ENCODE measurements at places on chromosomes 1 and 21.

DNA sequence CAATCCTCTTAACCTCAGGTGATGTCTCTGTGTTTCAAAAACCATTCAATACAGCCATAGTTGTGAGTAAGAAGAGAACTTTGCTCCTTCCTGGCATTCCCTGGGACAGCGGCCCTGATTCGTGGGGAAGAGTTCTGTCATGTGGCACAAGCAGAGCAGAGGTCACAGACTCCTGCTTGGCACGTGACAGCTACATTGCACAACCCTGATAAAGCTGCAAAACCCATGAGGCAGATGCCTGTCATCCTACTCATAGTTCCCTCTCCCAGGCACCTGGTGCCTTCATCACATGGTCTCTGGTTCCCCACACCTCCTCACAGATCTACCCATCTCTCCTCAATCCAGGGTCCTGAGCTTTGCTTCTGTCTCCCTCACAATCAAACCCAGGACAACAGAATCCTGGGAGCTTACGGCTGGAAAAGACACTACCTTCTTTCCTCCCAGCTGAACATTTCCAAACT, 70.8 kb downstream of the PLPP3 start:
- DNase-seq, result no peak

- no peak for DNase-seq
These were observed 36.2 kb downstream of the UTP25 start for GRCh38 chr1:209863766-209864485.

- DNase-seq, result no peak
These were observed 112.5 kb downstream of the SPATA46 start for GRCh38 chr1:162264108-162264507.

GRCh38 chr1:15605398-15606383, 11.6 kb upstream of the DDI2 start:
- no peak for DNase-seq

GRCh38 chr1:233135833-233136232, 159.7 kb downstream of the PCNX2 start:
- DNase-seq, result no peak

DNA sequence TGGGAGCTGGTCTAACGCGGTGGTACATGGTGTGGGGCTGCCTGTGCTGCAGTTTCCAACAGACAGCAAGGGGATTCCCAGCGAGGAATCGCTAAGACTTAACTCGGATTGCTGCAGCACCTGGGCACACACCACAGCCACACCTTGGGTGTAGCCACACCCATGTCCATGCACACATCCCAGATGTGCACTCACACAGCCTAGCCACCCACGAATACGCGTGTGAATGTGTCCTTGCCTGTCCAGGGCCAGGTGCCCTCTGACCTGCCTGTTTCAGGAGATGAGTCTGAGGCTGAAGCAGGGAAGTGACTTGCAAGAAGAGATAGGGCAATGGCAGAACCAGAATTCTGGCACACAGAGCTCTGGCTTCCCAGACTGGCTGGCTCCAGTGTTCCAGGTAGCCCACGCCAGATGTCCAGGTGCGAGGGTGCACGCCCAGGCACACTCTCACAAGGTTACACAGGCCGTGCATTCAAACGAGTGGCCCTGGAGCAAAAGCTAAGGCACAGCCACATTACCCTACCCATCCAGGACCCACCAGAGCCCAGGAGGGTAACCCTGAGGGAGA, 272.7 kb downstream of the TRABD2B start:
- DNase-seq, result no peak

GRCh38 chr1:43968348-43968948, 1.4 kb upstream of the DPH2 start:
- peak; percentile 75 for DNase-seq

DNA sequence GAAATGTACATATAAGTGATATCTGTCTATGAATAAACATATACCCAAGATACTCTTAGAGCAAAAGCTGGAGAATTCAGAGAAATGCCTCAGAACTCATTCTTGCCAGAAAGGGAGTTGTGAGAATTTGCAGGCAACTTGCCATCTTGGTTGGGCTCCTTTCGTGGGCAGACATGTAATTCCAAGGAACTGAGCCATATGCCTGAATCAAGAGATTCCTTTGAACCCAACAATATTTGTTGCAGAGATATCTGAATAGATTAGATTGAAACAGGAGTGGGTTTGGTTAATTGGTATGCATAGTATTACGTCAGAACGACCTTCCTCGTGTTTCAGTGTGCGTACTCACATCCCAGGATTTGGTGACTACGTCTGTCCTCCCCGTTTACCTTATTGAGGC, 67.0 kb downstream of the TGFB2 start:
- DNase-seq, result no peak

DNA sequence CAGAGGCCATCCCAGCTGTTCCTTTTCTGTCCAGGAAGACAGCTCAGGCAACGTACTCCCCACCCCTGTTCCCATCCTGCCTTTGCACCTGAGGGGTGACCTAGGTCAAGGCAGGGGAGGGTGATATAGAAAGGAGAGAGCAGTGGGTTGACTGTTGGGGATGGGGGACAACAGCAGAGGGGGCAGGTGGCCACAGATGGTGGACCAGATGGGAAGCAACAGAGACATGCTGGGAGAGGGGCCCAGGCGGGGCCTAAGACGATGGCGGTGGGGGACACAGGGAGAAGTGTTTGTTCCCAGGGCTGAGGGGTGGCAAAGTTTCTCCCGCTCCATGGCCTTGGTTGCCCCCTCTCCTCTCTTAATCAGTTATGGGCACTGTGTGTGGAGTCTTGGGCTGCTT, 6.3 kb downstream of the CELSR2 start:
- DNase-seq, result no peak

DNA sequence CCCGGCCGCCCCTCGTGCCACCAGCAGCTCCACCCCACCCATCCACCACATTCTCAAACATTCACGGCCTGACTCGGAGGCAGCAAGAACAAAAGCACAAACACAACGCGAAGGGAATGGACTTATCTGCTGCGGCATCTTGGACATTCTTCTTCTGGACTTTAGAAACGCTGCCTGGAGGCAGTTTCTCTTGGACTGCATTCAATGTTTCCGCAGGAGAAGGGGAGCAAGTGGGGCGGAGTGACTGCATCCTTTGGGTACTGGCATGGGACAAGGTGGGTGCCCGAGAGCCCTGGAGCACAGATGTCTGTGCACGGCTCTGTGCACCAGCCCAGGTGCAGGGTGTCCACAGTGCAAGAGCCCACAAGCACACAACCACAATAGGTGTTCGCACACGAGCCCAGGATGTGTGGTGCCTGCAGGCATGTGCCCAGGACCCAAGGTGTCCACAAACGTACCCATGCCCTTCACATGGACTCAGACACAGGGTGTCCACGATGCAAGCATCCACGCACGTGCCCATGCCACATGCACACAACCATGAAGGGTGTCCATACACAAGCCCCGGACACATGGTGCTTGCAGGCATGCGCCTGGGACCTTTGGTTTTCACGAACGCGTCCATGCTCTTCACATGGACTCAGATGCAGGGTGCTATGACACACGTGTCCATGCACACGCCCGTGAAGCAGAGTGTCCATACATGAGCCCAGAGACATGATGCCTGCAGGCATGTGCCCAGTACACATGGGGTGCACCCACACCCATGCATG, 53.6 kb downstream of the WNT9A start:
- no peak for DNase-seq

GRCh38 chr1:6591222-6591621, 11.4 kb downstream of the ZBTB48 start:
- DNase-seq, result no peak

DNA sequence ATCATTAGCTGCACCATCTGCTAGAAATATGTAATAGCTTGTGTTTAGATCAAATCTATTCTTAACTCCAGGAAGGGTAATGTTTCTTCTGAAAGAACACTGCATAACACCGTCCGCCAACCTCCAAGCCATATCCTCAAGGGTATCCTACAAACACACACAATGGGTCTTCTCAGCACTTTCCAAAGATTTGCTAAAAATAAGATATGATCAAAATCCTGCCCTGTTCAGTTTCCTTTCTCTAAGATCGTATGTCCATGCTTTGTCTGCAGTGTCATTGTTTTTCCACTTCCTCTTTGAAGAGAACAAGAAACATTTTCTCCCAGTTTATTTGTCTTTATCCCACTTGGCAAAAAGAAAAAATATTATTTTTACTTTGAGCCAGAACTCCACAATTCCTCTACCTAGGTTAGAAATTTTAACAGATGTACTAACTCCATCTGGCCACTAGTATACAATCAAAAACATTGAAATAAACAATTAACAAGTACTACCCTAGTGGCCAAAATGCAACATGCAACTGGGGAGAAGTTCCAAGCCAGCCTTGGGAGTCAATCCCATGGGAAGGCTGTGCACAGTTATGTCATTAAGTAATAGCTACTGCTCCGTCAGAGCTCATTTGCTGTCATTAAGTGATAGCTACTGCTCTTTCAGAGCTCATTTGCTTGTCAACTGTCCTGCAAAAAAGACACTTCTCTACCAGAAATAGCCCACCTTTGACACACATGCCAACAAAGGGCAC, 37.8 kb downstream of the FRRS1 start:
- DNase-seq, result peak; percentile 27

- peak; percentile 78 for DNase-seq
These were observed 23.5 kb downstream of the MTARC1 start for GRCh38 chr1:220810179-220810653.

GRCh38 chr1:56169856-56170255, 409.5 kb downstream of the PLPP3 start:
- DNase-seq, result no peak

GRCh38 chr1:103218821-103219220, 110.5 kb upstream of the COL11A1 start:
- DNase-seq, result no peak

- no peak for DNase-seq
These were observed 12.8 kb downstream of the CASQ2 start for GRCh38 chr1:115755456-115756370.

DNA sequence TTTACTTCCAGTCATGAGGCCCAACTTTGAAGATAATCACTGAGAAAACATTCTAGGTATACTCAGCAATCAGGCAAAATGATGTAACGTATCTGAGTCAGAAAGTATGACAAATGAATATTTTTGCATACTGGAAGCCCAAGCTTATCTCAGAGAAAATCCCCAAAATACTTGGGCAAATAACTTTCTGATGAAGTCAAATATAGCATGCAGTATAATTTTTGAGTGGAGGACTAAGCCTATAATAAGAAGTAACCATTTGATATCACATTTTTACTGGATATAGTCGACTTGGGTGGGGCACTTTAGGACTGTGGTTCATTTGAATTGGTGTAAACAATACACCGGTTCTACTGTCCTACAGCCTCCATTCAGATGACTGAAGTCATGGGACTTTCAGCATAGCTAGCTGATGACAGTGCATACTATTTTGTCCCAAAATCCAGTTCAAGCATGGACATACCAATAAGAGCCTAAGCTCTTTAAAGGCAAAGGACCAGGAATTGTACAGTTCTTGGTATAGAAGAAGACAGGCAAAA, 2.3 kb upstream of the GADD45A start:
- no peak for DNase-seq

DNA sequence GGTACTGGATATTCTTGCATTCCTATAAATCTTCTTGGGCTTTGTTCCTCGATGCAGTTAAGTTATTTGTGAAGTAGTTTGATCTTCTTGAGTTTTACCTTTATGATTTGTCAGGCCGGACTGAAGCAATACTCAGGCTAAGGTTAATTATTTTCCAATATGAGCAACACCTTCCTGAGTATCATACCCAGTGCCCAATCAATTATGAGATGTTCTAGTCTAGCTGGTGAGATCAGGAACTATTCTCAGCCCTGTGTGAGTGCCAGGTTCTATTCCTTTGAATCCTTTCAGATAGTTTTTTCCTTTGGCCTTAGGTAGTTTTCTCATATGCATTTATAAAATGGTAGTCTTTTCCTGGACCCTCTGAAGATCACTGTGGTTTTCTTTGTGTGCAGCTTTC, 92.5 kb downstream of the SCMH1 start:
- no peak for DNase-seq

DNA sequence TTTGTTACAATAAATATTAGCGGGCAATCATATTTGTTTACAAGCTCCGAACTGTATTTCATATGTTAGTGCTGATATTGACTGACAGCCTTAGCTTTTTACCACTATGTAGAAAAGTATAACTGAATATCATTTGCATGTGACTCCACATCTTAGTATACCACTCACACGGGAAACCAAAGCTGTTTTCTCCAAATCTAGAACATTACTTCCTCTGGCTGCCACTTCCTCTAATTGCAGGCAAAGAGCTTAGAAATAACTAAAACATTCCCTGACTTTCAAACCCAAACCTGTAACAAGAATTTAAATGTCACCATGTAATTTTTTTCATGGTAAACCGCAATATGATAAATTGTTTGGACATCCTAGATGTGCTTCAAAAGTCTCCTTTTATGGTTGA, 174.7 kb downstream of the LBR start:
- no peak for DNase-seq

DNA sequence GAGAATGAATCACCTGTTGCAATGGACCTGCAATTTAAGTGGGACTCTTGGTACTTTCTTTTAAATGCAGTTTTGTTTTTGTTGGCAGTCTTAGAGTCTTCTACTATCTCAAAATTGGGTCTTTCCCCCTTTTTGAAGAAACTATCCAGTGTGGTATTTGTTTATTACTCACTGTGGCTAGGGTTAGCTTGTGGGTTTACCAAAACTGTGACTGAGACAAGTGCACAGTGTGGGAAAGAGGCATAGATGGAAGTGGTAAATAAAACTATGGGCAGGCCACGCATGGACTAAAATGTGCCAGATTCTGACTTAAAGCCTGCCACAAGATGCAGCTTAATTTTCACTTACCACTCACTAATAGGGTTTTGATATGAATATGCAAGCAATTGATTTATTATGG, 1441.7 kb downstream of the PLA2G4A start:
- no peak for DNase-seq

- DNase-seq, result no peak
These were observed 14.8 kb downstream of the DCST2 start for GRCh38 chr1:155018617-155019348.

GRCh38 chr1:20551945-20552727, at the start of gene FAM43B:
Gene FAM43B, plus strand, starts transcription at chr1:20552573. Its CDS starts 401 bp downstream, at chr1:20552974.
- peak; percentile 70 for DNase-seq

GRCh38 chr1:14677292-14677971, 78.9 kb downstream of the KAZN start:
- DNase-seq, result no peak

GRCh38 chr1:36913484-36914060, 120.7 kb downstream of the GRIK3 start:
- peak; percentile 42 for DNase-seq

GRCh38 chr1:99481391-99481996, 164.4 kb upstream of the PALMD start:
- peak; percentile 25 for DNase-seq
